ENCODE measurements at places on chromosomes 11 and 22.

DNA sequence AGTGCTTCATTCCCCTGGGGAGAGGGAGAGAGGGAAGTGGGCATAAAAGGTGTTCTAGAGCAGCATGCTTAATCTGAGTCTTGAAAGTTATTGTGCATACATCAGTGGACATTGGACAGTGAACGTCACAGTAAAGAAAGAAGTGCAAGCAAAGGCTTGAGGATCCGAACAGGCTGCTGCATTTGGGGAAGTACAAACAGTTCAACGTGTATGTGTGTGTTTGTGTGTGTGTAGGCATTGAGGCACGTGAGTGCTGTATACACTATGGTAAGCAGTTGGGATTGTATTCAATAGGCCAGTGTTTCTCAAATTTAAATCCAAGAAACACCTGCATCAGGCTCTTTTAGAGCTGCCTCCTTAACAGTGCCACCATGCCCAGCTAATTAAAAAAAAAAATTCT, 10.4 kb upstream of the EIF3M start:
- DNase-seq, result no peak

DNA sequence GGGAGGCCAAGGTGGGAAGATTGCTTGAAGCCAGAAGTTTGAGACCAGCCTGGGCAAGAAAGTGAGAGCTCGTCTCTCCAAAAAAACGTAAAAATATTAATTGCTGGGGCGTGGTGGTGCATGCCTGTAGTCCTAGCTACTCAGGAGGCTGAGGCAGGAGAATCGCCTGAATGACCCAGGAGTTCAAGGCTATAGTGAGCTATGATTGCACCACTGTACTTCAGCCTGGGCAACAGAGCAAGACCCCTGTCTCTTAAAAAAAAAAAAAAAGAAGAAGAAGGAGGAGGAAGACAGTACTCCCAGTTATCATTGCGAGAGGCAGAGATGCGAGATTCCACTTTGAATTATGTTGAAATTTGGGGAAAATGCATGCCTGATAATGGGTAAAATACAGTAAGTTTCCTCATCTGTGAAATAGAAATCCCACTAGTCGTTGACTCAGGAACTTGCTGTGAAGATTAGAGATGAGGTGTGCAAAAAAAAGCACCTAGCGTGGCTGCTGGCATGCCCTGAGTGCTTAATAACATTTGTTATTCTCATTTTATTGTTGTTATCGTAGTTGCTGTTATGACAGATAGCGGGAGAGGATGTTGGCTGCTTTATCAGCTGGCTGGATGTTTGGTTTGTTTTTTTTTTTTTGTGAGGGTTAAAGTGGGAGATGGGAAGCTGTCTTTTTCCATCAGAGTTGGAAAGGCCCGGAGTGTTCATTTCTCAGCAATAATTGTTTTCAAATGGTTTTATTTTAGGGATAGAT, 33.4 kb downstream of the BCR start:
- no peak for DNase-seq

DNA sequence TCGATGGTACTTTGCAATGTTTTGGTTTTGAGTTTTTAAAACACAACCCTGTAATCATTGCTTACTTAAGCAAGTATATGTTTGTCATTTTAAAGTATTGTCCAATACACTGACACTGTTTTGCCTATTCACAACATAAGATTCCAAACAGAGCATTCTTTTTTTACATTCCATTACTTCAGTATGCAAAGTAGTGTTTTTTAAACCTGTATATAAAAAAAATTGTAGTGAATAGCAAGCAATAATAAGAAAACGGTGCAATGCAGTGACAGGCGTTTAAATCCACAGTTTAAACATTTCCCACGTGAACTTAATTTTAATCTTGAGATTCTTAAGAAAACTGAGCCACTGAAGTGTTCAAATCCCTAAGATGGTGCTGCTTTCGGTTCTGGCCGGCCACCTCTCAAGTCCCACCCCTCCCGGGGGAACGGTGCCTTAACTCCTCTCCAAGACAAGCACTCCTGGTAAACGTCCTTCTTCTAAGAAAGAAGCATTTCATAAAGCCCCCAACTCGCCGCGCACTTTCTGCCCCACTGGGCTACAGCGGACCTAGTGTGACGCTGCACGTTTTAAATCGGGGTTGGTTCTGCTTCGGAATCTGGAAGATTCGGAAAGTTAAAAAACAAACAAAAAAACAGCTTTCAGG, 2.9 kb downstream of the PGR start:
- DNase-seq, result no peak

GRCh38 chr11:111759376-111759775, 6.8 kb downstream of the PPP2R1B start:
- DNase-seq, result no peak

- DNase-seq, result no peak
Observed at GRCh38 chr11:99160447-99160846, 139.7 kb downstream of the CNTN5 start.

GRCh38 chr11:13324709-13325108, 47.1 kb downstream of the BMAL1 start:
- no peak for DNase-seq

- DNase-seq, result no peak
Observed at GRCh38 chr11:1029654-1030053, 6.9 kb downstream of the MUC6 start.

DNA sequence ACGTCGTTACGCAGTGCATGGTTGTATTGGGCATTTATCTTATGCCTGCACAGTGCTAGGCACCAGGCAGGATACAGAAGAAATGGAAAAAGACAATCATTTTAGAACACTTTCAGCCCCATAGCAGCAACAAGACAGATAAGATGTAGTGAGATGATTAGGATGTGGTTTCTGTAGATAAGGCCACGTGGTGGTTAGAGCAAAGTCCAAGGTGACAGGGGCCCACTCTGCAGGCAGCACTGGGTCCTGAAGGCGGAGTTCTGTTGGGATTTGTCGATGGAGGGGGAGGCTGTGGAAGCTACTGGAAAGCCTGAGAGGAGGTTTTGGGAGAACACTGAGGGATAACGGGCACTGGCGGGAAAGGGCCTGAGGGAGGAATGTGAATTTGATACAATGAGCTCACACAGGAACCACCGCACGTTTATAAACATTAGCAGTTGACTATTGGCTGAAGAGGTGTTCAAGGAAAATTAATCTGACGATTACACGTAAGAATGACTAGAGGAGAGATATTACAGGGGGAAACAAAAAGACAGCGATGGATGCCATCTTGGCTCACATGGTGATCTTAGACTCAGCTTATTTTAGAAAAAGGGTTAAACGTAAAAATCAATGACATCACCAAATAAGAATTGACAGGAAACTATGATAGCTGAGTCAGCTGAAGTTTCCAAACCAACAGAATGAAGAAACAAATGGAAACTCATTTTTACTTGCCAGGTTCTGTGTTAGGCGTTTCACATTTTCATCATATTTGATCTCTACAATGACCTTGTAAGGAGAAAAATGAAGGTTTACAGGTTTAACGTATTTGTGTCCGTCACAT, 551.0 kb downstream of the OPCML start:
- no peak for DNase-seq

DNA sequence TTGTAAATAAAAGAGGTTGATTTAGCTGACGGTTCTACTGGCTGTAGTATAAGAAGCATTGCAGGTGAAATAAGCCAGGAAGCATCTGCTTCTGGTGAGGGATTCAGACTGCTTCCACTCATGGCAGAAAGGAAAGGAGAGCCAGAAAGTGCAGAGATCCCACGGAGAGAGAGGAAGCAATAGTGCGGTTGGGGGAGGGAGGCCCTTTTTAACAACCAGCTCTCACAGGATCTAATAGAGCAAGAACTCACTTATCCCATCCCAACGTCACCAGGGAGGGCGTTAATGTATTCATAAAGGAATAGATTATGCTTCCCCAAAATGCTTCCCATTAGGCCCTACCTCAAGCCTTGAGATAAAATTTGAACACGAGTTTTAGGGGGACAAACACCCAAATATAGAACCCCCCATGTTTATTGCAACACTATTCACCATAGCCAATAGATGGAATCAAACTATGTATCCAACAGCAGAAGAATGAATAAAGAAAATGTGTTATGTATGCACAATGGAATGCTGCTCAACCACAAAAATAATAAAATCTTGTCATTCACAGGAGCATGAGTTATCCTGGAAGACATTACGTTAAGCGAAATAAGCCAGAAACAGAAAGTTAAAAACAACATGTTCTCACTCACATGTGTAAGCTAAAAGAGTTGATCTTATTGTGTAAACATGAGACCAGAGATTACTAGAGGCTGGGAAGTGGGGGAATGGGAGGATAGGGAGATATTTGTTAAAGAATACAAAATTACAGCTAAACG, 908.3 kb upstream of the ANO3 start:
- DNase-seq, result no peak

GRCh38 chr11:72844356-72844755, 30.1 kb downstream of the ATG16L2 start:
- DNase-seq, result no peak

DNA sequence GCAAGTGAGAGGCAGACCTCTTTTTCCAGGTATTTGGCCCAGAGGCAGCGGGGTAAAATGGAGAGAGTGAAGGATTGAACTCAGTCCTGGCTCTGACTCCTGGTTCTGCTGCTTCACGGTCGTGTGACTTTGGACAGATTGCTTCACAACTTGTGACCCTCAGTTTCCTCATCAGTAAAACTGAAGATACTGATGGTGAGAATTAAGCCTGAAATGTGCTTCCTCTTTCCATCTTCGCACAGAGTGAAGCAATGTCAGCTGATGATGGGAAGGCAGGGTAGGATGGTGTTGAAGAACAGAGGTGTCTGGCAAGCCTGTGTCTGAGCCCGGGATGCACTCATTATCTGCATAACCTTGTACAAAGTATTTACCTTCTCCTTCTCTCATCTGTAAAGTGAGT, 59.0 kb downstream of the UBASH3B start:
- no peak for DNase-seq

- no peak for DNase-seq
Observed at GRCh38 chr11:87236368-87236767, 198.6 kb downstream of the TMEM135 start.

- DNase-seq, result no peak
Observed at GRCh38 chr11:18016789-18017188, 3.9 kb upstream of the SERGEF start.

DNA sequence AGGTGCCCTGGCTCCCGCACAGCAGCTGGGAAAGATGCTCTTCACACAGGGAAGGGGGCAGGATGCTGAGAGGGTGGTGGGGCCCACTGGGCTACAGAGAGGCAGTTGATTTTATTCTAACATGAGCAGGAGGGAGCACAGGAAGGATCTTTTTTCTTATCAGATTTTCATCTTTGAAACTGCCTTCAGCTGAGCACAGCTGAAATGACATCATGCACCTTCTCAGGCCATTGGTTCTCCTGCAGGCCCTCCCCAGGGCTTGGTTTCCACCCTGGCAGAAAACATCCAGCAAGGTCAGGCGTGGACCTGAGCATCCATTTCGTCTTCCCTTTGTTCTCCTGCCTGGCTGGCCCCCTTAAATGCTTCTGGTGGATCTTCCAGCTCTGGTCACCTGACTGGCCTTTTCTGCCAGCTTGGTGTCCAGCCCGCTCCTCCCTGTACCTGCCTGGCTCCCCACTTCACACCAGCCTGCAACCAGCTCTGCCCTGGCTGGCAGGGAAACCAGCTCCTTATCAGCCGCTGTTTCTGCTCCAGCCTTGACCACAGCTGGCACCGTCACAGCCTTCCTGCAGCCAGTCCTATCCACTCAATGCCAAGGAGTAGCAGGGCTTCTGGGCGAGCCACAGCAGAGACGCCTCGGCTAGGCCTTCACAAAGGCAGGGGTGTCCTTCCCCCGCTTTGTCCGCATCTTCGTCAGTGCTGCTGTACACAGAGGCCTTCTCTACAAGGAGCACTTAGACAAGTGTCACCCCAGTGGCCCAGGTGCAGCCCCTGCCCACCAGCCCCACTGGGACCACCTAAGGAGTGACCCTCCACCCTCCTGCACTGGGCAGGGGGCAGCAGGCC, 36.5 kb downstream of the TOM1 start:
- DNase-seq, result no peak

DNA sequence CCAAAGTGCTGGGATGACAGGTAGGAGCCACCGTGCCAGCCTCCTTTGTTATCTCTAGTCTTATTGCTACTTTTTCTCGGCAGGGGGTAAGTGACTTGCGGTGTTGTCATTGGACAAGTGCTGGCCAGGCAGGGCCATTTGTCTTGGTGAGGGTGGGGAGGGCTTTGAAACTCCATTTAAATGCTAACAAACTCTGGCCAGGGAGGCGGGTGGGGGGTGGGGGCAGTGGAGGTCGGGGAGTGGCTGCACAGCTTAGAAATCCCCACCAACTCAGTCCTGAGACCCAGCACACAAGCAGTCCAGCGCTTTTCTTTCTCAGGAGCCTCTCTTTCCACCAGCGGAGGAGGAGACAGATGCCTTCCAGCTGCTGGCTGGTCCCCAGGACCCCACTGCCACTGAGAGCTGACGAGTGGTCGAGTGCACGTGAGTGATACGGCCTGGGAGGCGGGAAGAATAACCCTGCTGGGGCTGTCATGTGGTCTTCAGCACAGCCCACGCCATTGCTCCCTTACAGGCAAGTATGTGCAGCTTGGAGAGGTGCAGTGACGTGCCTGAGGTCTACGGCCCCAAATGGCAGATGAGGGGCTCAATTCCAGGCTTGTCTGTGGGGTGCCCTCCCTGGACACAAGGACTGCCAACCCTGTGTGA, 24.2 kb upstream of the OSBPL5 start:
- DNase-seq, result no peak

DNA sequence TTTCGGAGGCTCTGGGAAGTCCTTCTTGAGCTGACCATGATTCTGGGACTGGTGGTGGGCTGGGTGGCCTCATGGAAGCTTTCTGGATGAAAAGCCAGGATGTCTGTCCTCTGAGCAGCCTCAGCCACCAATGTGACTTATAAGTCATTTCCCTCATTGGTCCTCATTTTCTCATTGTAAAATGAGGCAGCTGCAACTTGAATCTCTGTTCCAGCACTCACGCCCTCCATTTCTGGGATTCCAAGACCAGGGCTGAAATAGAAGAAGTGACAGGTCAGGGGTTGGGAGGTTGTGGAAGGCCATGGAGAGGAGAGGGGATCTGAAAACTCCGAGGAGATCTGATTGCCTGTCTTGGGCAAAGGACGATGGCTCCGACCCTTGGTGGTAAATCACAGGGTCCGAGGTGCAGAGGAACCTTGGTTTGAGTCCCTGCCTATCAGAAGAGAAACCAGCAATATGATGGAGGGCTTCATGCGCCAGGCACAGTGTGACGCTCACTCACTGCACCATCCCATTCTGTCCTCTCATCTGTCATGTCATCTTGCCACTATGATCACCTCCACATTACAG, 38.3 kb downstream of the TSPAN18 start:
- no peak for DNase-seq
